ENCODE measurements at places on chromosomes 7 and 10.

GRCh38 chr10:118925404-118926071 lies 104.0 kb upstream of the NANOS1 start:
- DNase-seq: no peak

DNA sequence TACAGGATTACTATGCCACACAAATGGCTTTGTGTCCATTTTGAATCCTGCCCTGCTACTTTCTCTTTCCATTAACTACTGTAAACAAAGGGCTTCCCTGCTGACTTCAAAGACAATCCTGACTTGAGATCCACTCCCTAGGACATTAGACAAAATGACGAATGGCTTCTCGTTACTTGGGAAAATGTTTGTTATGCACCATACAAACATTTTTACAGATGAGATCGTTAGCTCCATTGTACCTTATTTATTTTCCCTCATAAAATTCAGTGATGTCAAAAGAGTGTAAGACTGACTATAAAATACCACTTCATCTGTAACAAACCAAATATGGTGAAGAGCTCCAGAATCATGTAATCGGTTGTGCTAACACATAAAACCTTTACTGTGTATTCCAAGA lies 121.8 kb downstream of the CD36 start:
- DNase-seq: peak; percentile 57

DNA sequence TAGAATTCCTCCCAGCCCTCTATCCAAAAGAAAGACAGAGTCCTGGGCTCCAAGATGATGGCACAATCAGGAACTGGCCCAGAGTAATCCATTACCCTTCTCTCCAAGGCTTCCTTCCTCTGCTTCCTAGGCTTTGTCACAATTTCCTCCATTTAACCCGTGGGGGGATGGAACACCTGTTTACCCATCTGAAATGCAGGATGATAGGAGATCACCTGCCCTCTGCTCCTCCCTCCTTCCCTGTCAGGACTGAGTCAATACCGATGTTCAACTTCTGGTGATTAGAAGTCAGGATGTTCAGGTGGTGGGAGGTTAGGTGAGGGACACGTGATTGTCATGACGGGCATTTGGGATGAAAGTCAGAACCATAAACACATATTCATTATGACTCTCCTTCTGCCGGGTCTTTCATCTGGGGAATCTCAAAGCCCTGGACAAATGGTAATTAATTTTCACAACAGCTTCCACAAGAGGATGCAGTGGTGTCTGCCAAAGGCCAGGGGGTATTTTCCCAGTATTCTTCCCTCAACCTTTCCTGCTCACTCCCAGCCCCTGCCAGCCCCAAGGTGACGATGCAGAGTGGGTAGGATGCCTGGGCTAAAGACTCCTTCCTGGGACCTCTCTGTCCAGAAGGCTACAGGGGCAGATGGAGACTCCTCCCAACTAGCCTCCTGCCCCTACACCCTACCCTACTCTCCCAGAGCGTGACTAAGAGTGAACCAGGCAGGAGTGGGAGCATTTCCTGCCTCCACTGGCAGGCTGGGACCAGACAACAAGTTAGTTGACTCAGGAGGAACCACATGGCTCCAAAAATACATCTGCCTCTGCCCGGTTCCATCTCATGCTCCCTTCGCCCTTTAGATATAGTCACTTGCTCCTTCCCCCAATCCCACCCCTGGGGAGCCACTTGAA lies 27.9 kb downstream of the DUSP5 start:
- no peak for DNase-seq

DNA sequence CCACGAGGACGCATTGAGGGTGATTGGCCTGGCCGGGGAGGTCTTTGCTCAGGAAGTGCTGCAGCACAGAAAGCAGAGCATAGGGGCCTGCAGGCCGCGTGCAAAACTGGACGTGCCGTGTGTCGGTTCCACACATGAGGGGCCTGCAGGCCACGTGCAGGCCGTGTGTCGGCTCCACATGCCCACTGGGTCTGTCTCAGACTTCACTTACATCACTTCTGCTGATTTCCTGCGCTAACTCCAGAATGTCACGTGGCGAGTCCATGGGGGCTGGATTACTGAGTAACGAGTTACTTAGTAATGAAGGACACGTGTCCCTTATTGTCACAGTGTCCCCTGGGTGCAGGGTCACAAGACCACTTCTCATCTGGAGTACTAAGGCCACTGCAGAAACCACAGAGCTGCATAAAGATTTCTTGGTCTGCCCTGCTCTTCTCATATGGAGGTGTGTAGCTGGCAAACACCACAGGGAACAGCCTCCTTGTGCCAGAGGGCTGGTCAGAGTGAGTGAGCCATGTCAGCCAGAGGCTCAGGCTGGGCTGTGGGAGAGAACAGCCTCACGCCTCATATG lies 60.8 kb downstream of the GDI2 start:
- no peak for DNase-seq

- DNase-seq: no peak
Measured at GRCh38 chr7:99788554-99788953, 4.6 kb upstream of the CYP3A4 start.

- no peak for DNase-seq
Measured at GRCh38 chr7:116271963-116272886, 61.9 kb downstream of the TES start.

GRCh38 chr7:110573862-110574528 lies 516.9 kb upstream of the LRRN3 start:
- no peak for DNase-seq

DNA sequence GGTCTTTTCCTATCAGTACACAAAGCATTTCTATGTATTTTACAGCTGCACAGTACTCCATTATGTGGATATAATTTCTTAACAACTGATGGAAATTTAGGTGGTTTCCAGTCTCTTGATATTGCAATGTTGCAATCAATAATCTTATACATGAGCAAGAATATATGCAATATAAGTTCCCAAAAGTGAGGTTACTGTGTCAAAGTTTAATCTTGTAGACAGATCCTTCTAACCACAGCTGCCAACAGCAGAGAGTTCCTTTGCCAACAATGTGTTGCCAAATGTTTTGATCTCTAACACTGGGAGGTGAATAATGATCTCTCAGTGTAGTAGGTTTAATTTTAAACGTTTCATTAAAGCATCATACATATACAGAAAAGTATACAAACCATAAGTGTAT lies 54.5 kb downstream of the CUL2 start:
- DNase-seq: no peak

DNA sequence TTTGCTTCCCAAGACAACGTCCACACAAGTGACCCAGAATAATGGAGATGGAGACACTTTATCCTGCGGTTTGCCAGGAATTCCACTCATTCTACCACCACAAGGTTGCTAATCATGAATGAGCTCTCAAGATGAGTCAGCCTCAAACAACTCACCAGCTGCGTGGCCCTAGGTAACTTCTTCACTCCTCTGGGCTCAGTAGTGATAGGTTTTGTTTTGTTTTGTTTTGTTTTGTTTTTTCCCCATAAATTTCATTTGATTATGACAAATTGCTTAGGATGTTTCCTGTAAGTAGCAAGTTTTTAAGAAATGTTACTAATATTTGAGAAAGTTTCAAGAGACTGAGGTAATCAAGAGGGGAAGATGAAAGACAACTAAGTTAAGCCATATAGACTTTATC lies 286.8 kb downstream of the PARD3 start:
- no peak for DNase-seq

Data from NCI-H1417 treated with DMSO at 0.1 percent for 48 hours (cell line).